ENCODE measurements at places on chromosomes 7 and 10.
A peak's percentile ranks its signal among the peaks of the same experiment; 100 is the strongest.

- DNase-seq, result no peak
These were observed 110.6 kb upstream of the ASAH2 start for GRCh38 chr10:50361946-50362345.

GRCh38 chr10:23067939-23068775, 27.2 kb upstream of the MSRB2 start:
- DNase-seq, result peak; percentile 63

DNA sequence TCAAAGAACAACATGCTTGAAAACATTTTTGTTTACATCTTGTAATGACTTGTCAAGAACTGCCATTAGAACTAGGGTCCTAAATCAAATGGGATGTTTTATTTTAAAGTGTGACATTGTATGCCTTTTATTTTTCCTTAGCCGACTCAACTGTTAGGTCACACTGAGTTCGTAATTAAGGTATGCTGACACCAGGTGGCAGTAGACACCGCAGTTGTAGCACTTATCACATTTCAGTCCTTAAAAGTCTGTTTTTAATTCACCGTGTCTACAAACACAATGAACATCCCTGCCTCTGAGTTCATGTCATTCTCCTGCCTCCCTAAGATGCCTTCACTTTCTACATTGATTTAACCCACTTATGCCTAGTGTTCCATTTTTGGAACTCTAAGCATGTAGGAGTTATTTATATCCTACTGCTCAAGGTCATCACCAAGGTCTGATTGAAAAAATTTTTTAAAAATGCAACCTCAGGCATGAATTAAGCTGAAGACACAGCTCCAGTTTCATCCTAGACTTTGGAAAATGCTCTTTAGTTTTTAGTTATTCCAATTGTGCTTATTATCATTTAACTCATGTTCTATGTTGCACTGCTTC, 186.1 kb downstream of the BMPER start:
- DNase-seq, result no peak

- no peak for DNase-seq
These were observed 64.7 kb downstream of the PIK3AP1 start for GRCh38 chr10:96655461-96656197.

GRCh38 chr7:66500087-66500486, 128.6 kb upstream of the KCTD7 start:
- DNase-seq, result peak; percentile 61
